ENCODE measurements at places on chromosomes 6 and 20. TPM values are rescaled to one million over a fixed set of nuclear protein-coding genes. Genes with fewer than 3 reads are reported as not detected.

Gene SLC17A9
- 9.4 TPM for total RNA-seq

Gene SALL4
- 0.28 TPM for total RNA-seq

Gene CDSN
- under 0.01 TPM for total RNA-seq

Gene HLA-DRB1
- not detected for total RNA-seq

Gene MYCT1
- under 0.01 TPM for total RNA-seq

Gene ANGPT4
- not detected for total RNA-seq

Gene SLC18B1
- total RNA-seq, result 7.4 TPM

Gene NOTCH4
- 0.85 TPM for total RNA-seq

Gene CCDC28A
- total RNA-seq, result 18.5 TPM

Gene ADGRB3
- 0.43 TPM for total RNA-seq

Measured in smooth muscle cell of bladder (primary cell).